ENCODE measurements at places on chromosomes 13 and 19.

DNA sequence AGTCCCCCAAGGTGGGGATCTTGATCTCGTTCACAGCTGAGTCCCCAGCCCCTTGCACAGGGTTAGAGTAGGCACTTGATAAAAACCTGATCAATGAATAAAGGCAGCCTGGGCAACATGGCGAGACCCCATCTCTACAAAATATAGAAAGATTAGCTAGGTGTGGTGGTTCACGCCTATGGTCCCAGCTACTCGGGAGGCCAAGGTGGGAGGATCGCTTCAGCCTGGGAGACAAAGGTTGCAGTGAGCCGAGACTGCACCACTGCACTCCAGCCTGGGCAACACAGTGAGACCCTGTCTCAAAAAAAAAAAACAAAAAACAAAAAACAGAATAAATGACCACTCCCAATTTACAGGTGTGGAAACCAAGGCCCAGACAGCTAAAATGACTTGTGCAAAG, 4.8 kb downstream of the YIF1B start:
- no peak for DNase-seq

DNA sequence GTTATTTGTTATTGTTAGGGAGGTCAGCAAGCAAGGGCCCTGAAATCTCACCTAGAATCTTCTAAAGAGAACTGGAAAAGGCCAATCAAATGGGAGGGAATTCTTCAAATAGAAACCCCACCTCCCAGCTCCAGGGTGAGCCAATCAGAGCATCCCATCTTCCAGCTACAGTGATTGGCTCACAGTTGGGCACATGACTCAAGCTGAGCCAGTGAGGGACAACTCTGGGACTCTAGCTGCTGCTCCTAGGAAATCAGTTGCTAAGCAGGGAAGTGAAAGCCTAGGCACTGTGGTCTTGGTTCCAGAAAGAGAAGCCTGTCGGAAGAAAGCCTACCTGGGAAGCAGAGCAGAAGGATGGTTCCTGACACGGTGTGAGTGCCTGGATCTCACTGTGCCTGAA, 13.4 kb downstream of the TM6SF2 start:
- no peak for DNase-seq

DNA sequence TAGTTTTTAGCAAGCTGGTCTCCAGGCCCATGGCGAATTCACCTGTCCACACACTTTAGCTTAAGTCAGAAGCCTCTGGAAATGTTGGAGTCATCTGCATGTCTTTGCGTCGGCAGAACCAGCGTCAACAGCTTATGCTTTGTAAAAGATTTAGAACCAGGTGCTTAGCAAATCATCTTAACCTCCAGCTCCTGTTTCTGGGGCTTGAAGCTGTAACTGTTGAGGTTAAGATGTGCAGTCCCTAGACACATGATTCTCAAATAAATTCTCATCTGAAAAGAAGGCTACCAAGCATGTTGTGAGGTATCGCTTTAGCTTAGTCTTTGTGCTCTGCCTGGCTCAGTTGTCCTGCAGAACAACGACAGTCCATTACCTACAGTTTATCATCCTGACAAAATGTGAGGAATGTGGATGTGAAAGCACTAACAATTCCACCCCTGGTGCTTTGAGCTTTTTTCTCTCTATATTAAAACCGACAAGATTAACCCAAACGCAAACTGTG, 4.4 kb downstream of the EFNB2 start:
- DNase-seq = no peak

DNA sequence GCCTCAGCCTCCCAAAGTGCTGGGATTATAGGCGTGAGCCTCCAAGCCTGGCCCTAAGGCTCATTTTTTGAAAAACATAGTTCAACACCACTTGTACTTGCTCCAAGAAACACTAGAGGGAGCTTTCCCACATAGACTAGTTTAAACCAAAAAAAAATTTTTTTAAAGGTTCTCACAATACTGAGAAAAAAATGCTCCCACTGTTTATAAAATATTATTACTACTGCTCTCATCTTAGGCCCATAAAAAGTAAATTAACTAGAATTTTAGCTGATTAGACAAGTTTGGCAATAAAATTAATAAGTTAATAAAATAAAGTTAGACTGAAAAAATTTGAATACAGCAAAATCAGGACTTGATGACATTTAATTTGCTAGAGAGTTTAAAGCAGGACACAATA, 109.5 kb downstream of the TBC1D4 start:
- DNase-seq = no peak

- no peak for DNase-seq
Observed at GRCh38 chr19:49084206-49085019, 838 bp upstream of the SNRNP70 start.

DNA sequence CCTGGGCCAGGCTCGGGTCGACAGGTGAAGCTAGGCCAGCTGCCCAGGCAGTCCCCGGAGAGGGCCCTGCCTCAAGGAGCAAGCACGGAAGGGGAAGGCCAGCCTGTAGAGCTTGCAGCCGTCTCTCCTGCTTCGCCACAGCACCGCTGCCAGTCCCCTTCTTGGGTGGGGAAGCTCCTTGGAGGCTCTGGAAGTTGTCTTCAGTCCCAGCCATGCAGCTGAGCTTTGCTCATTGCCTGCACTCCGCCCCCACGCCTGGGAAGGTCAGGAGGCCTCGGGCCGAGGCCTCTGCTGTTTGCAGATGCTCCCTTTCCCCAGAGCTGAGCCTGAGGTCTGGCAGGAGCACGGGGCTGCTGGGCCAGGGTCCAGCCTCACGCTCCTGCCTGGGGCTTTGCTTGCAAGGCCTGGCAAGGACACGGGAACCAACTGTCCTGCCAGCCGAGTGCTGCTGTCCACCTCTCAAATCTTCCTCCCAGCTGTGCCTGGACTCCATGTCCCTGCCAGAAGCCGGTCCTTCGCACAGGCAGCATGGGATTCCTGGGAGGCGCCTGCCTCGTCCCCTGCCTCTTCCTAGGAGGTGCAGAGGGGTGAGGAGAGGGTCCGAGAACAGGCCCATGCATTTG, 13.3 kb downstream of the PLEKHF1 start:
- DNase-seq = no peak

- DNase-seq = no peak
Observed at GRCh38 chr13:23858546-23858945, 30.7 kb downstream of the MIPEP start.

GRCh38 chr13:50326811-50327210, 311.6 kb downstream of the KCNRG start:
- DNase-seq = no peak

- DNase-seq = no peak
Observed at GRCh38 chr19:53908935-53909415, at the start of gene CACNG7. Gene CACNG7, plus strand, starts transcription at chr19:53909278. Its CDS starts 3,554 bp downstream, at chr19:53912832.

DNA sequence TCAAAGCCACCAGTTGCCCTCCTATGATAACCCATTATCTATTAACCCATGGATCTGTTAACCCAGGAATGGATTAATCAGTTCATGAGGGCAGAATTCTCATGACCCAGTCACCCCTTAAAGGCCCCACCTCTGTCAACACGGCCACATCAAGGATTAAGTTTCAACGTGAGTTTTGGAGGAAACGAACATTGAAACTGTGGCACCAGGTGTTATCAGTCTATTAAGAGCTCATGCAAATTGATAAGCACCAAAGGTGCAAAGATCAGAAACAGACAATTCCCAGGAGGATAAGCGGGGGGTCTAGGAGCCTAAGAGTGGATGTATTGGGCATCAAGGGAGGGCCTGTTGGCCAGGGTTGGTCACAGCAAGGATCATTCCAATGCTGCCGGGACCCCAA, 19.9 kb upstream of the ELAVL1 start:
- DNase-seq = no peak

GRCh38 chr19:13401388-13401787, 104.9 kb downstream of the CACNA1A start:
- peak; percentile 7 for DNase-seq

DNA sequence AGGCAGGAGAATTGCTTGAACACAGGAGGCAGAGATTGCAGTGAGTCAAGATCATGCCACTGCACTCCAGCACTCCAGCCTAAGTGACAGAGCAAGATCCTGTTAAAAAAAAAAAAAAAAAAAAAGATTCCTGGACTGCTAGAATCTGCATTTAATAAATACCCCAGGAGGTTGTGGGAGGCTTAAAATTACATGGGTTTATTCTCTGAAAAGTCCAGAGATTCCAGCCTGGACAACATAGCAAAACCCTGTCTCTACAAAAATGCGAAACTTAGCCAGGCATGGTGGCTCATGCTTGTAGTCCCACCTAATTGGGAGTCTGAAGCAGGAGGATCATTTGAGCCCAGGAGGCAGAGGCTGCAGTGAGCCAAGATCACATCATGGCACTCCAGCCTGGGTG, 9.5 kb upstream of the SLC1A5 start:
- DNase-seq = no peak

DNA sequence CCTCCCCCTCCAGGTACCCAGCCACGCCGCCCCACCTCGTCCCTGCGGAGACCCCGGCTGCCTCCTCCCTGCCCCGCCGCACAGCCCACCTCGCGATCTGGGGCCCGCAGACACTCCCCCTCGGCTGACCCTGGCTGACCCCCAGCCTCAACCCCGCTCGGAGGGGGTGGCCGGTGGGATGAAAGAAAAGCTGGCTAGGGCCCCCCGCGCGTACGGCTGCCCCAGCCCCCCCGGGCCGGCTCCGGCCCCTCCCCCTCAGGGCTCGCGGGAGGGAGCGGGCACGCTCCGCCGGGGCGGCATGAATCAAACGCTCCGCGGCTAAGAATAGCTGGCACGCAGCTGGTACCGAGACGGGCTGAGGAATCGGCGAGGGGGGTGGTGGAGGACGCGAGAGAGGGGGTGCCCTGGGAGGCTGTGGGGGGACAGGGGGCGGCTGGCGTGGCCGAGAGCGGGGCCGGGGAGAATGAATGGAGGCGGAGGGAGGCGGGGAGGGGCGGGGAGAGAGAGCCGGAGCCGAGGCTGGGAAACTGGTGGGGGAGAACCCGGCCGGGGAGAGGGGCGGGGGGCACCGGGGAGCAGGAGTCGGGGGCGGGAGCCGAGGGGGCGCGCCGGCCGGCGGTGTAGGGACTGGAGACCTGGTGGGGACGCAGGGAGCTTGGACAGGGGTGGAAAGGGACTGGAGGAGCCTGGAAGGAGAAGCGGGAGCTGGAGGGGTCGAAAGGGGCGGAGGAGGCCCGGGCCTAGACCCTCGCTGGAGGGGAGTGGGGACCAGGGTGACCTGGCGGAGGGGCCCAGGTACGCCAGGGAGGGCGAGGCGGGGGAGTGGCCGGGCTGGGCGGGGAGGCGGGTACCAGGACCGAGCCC, 1.1 kb downstream of the SHANK1 start:
- DNase-seq = no peak

DNA sequence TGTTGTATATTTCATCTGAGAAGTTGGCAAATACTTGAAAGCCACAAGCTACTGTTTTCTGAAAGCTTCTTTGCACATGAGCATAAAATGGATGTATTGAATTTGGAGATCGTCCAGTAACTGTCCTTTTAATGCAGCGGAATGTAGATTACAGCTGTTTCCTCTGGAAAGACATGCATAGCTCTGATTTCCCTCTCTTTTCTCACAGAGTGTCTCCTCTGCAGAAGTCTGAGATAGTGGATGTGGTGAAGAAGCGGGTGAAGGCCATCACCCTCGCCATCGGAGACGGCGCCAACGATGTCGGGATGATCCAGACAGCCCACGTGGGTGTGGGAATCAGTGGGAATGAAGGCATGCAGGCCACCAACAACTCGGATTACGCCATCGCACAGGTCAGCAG, 283.0 kb downstream of the SHISA2 start:
- no peak for DNase-seq

DNA sequence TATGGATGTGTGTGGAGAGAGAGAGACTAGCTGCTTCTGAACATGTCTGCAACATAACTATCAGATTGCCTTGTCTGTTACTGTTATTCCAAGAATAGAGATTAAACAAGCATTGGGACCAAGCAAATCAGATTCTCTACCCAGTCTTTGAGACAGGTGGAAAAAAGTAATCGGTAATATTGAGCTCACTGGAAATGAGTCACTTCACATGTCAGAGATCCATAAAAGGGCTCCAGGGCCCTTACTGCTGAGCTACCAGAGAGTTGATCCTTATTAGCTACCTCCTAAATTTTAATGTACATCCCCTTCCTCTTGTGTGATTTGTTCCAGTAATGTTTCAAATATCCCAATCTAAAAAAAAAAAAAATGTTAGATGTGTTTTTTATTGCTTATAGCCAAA, 2118.0 kb downstream of the PCDH9 start:
- DNase-seq = no peak

DNA sequence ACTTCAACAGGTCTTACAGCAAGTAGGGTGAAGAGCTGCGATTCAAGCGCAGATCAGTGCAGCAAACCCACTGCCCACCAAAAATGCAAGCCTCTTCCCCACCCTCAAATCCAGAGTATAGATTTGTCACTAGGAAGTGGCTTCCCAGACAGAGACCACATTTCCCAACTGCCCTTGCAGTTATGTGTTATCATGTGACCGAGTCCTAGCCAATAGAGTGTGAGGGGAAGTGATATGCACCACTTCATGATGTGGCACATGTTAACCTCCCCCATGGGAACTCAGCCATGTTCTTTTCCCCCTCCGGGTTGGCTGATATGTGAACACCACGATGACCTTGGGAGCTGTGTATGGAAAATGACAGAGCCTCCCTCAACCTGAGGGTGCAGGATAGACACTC, 50.8 kb downstream of the MBD3L2B start:
- DNase-seq = no peak

DNA sequence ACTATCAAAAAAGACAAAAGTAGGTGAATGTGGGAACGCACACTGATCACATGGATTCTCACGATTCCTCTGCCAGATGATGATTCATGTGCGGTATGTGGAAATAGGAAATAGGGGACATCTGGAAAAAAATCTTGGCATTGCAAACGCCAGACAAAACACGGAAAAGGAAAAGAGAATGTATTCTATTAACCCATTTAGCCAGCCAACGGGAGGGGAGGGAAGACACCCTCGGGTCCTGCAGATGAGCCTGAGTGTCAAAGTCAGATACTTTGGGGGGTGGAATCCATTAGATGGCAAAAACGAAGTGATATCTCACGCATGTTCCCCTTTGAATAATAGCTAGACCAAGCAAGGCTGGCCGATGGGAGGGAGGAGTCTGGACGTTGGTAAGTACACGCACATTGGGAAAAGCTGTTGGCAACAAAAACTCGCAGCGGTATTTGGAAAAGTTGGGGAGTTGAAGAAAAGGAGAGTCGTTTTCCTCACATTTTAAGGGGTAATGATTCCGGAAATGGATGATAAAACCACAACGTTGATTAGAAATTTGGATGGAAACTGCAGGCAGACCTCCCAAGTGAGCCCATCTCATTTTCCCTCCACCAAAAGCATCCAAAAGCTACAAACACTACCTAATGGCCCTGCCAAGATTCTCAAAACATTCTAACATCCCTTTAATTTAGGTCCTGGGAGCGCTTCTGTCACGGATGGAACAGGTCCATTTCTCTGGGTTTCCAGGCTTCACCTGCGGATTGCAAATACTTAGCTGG, 73.6 kb downstream of the COL4A1 start:
- DNase-seq = no peak

GRCh38 chr19:48630296-48631063, 6.7 kb downstream of the DBP start:
- no peak for DNase-seq

GRCh38 chr19:34131100-34131499, 41.2 kb upstream of the LSM14A start:
- DNase-seq = no peak

GRCh38 chr13:112854321-112854720, 114.7 kb upstream of the MCF2L start:
- no peak for DNase-seq
